Fibroblast of lung (primary cell): ENCODE measurements at places on chromosomes 2 and 18. TPM values are rescaled to one million over a fixed set of nuclear protein-coding genes. Genes with fewer than 3 reads are reported as not detected.

DNA sequence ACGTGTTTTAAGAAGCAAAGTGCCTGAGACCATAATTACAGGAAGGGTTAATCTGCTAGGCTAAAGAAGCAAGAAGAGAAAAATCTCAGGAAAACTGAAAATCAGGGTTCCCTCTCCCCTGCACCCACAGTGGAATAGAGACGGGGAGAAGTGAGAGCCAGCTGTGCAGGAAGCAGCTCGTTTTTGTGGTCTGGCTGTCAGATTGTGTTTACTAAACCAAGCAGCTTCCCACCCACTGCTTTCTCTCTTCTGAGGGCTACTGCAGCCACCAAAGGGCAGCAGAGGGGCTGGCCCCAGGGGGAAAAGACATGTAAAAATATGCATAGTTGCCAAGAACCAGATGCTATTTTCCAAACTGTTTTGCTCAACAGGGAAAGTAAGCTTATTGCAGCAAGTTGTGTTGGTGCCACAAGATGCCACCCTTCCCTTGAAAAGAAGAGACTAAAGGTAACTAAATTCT lies 72.6 kb upstream of the THUMPD2 start:
- peak; percentile 74 for DNase-seq
- H3K4me1 ChIP-seq, result no peaks in the 10 kb centered on the region
- H3K36me3 ChIP-seq, result no peaks in the 10 kb centered on the region

DNA sequence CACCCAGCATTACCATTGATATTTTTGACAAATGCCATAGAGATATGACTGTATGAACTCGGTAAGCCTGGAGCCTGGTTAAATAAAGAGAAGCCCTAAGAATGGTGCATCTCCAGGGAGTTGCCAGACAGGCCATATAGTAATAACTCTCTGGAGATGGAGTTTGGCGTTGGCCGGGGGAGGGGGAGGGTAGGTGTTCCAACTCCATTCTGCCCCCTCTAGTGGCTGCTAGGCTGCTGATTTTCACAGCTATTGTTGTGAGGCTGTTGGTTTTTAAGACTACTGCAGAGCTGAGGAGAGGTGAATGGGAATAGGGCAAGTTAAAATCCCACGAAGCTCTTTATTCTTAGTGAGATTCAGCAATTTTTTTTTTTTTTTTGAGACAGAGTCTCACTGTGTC lies 99.9 kb downstream of the GALNT14 start:
- H3K27me3 ChIP-seq, result no peaks in the 10 kb centered on the region
- H3K27ac ChIP-seq, result no peak overlapping the region
- H3K4me3 ChIP-seq, result no peak overlapping the region
- no peak for DNase-seq

GRCh38 chr2:239544918-239545465 lies 144.2 kb upstream of the HDAC4 start:
- DNase-seq, result no peak
- no peaks in the 10 kb centered on the region for H3K4me1 ChIP-seq
- no peak overlapping the region for H3K4me3 ChIP-seq
- no peak overlapping the region for H3K27ac ChIP-seq

DNA sequence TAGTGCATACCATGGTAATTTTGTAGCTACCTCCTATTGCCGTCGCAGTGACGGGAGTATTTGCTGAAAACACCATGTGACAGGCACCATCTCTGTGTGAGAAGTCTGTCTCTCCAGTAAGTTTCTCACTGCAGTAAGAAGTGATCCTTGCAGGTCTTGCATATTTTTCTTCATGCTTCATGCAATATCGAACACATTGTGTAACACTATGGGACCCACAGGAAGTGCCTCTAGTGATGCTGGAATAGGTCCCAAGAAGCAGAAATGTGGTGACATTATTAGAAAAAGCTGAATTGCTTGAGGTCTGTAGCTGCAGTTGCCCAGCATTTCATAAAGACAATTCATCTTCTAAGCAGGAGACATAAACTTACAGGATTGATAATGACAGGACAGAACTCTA lies 167.6 kb downstream of the DCDC2C start:
- H3K27ac ChIP-seq, result no peak overlapping the region
- no peaks in the 10 kb centered on the region for H3K27me3 ChIP-seq
- DNase-seq, result no peak

DNA sequence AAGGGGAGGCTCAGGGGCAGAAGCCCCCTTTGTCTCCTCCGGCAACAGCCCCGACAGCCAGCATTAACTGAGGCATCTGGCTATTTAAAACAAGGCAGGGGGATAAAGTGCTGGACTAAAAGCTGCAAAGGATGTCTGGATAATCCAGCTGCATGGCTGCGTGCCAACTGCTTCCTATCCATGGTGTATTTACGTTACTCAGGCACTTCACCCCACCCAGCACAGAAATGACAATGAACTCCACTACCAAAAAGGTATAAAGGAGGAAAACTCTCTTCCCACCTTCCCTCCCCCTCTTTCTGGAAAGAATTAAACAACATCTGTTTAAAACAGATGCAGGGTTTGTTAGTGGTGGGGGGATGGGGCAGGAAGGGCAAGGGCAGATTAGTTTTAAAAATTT lies 82.5 kb downstream of the SPRED2 start:
- no peaks in the 10 kb centered on the region for H3K36me3 ChIP-seq
- no peak overlapping the region for H3K4me3 ChIP-seq
- peaks cover 15% of the 10 kb centered on the region for H3K4me1 ChIP-seq
- DNase-seq, result peak; percentile 79

DNA sequence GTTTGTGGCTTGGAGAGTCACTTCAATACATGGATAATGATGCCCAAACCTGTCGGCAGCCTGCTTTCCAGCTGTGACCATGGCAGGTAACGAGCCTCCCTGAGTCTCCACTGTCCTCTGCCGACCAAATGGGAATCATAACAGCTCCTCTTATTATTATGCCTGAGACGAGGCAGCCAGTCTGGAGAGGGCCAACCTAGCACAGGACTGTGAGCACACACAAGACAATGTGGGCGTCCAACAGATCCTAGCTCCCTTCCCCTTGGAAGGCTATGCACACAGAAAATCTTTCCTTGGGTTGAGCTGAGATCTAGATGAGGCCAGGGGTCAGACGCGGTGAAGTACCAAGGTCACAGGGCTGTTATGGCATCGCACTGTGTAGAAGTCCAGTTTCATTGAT lies 890 bp upstream of the SLC4A3 start:
- no peaks in the 10 kb centered on the region for H3K4me1 ChIP-seq
- no peak for DNase-seq
- peaks cover 9% of the 10 kb centered on the region for H3K27me3 ChIP-seq
- H3K36me3 ChIP-seq, result no peaks in the 10 kb centered on the region
- H3K4me3 ChIP-seq, result no peak overlapping the region

- peak; percentile 20 for DNase-seq
- H3K4me1 ChIP-seq, result peaks cover 10% of the 10 kb centered on the region
- no peak overlapping the region for H3K4me3 ChIP-seq
- H3K36me3 ChIP-seq, result no peaks in the 10 kb centered on the region
Observed at GRCh38 chr2:219440388-219441256, 6.0 kb downstream of the SPEG start.

DNA sequence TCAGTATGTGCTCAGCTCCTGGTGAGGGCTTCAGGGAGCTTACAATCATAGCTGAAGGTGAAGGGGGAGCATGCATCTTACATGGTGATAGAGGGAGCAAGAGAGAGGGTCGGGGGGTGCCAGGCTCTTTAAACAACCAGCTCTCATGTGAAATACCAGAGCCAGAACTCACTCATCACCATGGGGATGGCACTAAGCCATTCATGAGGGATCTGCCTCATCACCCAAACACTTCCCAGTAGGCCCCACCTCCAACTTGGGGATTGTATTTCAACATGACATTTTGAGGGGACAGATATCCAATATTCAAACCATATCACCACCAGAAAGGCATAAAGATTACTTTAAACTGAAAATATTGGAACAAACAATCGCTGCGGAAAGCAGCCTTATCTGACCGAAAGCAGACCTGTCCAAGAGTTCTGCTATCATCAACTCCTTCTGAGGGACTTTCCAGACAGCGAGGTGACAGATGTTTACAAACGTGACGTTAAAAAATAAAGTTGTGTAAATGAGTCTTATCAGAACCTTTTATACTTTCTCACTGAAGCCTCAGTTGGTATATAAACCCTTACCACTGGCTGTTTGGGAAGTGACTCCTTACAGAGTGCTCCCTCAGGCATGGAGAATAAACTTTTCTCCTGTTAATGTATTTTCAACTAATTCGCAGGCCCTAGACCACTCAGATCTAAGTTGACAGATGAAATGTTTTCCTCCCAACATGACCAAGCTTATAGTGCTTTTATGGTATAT lies 35.5 kb upstream of the PTH2R start:
- H3K27me3 ChIP-seq, result no peaks in the 10 kb centered on the region
- DNase-seq, result peak; percentile 2
- H3K27ac ChIP-seq, result no peak overlapping the region

DNA sequence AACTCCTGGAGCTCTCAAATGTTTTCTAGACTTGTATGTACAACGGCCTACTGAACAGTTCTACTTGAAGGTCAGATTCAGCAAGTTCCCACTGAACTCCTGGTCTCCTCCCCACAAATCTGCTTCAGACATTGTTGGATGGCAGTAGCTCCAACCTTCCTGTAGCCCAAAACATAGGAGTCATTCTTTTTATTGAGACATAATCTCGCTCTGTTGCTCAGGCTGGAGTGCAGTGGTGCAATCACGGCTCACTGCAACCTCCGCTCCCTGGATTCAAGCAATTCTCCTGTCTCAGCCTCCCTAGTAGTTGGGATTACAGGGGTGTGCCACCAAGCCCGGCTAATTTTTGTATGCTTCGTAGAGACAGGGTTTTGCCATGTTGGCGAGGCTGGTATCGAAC lies 47.3 kb downstream of the QPCT start:
- no peak overlapping the region for H3K27ac ChIP-seq
- H3K4me1 ChIP-seq, result peaks cover 21% of the 10 kb centered on the region
- no peak overlapping the region for H3K4me3 ChIP-seq
- H3K27me3 ChIP-seq, result no peaks in the 10 kb centered on the region
- H3K36me3 ChIP-seq, result no peaks in the 10 kb centered on the region
- DNase-seq, result no peak

DNA sequence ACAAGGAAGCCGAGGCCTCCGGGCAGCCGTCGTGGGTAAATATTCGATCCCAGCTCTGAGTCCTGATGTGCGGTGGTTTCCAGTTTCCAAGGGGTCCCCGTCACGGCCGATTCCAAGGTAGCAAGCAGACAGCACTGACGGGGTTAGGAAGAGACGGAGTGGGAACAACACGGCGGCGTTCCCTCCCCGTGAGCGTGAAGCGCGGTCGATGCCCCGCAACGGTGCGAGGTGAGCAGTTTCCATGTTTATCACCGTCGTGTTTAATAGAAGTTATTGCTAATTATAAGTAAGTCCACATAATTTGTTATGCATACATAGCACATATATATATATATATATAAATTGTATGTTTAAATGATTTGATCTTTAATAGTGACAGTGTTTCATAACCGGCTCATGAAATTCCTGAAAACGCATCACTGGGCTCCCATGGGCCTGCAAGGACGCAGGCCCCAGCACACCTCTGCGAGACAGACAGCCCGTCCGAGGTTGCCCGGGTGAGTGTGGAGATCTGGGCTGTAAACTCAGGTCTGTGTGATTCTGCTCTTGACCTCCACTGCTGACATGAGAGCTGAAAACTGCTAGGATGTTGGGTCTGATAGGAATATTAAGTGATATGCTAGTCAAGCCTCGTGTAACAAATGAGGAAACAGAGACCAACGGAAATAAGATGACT lies 243.5 kb upstream of the SALL3 start:
- H3K4me3 ChIP-seq, result no peak overlapping the region
- no peak for DNase-seq
- no peak overlapping the region for H3K27ac ChIP-seq
- no peaks in the 10 kb centered on the region for H3K36me3 ChIP-seq
- no peaks in the 10 kb centered on the region for H3K4me1 ChIP-seq

- no peak overlapping the region for H3K4me3 ChIP-seq
- peak; percentile 82 for DNase-seq
- H3K4me1 ChIP-seq, result no peaks in the 10 kb centered on the region
Observed at GRCh38 chr2:190819840-190820301, 60.8 kb upstream of the GLS start.

DNA sequence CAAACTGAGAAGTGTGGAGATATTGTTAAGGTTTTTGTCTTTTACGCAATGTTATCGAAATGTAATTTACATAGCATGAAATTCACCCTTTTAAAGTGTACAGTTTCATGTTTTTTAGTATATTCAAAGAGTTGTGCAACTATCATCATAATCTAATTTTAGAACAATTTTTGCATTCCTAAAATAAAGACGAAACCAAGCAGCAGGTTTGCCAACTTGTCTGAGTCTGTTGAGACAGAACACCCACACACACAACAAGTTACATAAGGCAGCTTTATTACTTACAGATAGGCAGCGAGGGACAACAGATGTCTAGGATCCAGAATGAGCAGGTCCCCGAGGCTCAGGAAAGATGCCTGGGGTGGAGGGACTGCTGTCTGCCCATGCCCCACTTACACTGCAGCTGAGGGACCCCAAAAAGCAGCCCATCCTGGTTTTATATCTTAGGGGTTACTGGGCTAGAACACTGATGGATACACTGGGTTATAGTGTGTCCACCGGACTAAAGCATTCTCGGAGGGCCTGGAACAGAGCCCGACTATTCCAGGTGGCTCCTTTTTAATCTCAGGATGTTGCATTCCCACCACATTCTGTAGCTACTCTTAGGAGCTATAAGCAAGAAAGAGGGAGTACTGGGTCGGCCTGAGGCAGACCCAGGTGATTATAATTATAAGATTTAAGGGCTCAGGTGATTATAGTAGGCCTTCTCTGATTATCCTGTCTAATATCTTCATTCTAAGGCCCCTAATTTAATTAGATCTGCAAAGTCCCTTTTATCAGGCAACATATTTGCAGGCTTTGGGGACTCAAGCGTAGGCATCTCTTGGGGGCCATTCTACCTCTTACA lies 150.2 kb upstream of the DOK6 start:
- H3K4me1 ChIP-seq, result no peaks in the 10 kb centered on the region
- H3K36me3 ChIP-seq, result no peaks in the 10 kb centered on the region
- H3K4me3 ChIP-seq, result no peak overlapping the region
- DNase-seq, result peak; percentile 70
- no peaks in the 10 kb centered on the region for H3K27me3 ChIP-seq

DNAJC27 gene
- 5.1 and 7.3 TPM in 2 replicates for total RNA-seq

AP1S3 gene
- total RNA-seq, result 3.3 TPM in 2 replicates

SLC11A1 gene
- total RNA-seq, result 0.17 and 0.26 TPM in 2 replicates

ADD2 gene
- total RNA-seq, result 2.5 and 2.6 TPM in 2 replicates
